Progenitor cell of endocrine pancreas (in vitro differentiated cells): ENCODE measurements at places on chromosomes 11 and 22. TPM values are rescaled to one million over a fixed set of nuclear protein-coding genes. Genes with fewer than 3 reads are reported as not detected.

The ALDH3B1 gene
- total RNA-seq: not detected in 2 replicates

The ZNRD2 gene
- total RNA-seq: 25.3 and 25.9 TPM in 2 replicates

The APOBEC3G gene
- total RNA-seq: 4.8 and 7.9 TPM in 2 replicates

The SLC43A3 gene
- 21.5 and 24.6 TPM in 2 replicates for total RNA-seq

DNA sequence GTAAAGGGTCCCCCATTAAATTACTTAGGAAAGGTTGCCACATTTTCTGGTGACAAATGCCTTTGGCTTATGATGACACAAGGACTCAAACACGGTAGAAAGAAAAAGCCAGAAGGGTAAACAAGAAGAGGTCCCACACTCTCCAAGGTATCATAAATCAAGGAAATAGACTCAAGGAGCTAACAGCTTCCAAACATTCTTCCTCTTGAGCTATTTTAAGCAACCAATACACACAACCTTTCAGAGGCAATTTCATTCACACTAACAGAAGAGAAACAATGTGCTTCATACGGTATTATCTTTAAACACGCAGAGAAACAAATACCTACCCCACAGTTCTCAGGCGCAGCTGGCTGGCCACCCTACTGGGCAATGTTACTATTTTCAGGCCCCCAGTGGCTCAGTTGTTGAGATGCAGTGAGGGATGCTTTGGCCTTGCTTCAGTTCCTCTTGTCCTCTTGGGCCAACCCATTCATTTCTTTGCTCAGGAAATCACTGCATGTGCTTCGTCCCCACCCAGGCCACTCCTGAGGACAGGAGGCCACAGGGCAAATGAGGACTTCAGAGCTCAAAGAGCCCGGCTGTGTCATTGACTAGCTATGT lies 15.8 kb downstream of the ABTB2 start:
- H3K4me3 ChIP-seq: no peak overlapping the region
- H3K36me3 ChIP-seq: no peaks in the 10 kb centered on the region
- no peaks in the 10 kb centered on the region for H3K27me3 ChIP-seq
- no peak for DNase-seq

- H3K4me3 ChIP-seq: no peak overlapping the region
- peaks cover 13% of the 10 kb centered on the region for H3K4me1 ChIP-seq
- H3K27ac ChIP-seq: peak overlapping the region; percentile 18
- no peaks in the 10 kb centered on the region for H3K36me3 ChIP-seq
- H3K27me3 ChIP-seq: peaks cover 46% of the 10 kb centered on the region
Observed at GRCh38 chr11:90737444-90738050, 514.7 kb upstream of the CHORDC1 start.

DNA sequence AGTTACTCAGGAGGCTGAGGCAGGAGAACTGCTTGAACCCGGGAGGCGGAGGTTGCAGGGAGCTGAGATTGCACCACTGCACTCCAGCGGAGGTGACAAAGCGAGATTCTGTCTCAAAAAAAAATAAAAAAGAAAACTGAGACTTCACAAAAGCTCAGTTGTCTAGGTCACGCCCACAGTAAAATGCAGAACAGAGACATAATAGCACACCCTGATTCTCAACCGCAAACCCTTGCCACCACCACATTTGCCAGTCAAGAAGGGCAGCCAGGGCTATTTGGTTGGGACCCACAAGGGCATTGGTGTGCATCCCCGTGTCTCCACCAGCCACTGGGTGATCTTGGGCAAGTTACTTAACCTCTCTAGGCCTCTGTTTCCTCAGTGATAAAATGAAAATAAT lies 25.4 kb downstream of the CREB3L1 start:
- no peak overlapping the region for H3K4me3 ChIP-seq
- no peaks in the 10 kb centered on the region for H3K27me3 ChIP-seq
- no peaks in the 10 kb centered on the region for H3K36me3 ChIP-seq
- peaks cover 9% of the 10 kb centered on the region for H3K4me1 ChIP-seq
